Activated naive CD8-positive, alpha-beta T cell treated with anti-CD3 and anti-CD28 coated beads, Interleukin-2, amount 50 U/mL, for 24 hours (primary cell): ENCODE measurements at places on chromosomes 7 and 10.

DNA sequence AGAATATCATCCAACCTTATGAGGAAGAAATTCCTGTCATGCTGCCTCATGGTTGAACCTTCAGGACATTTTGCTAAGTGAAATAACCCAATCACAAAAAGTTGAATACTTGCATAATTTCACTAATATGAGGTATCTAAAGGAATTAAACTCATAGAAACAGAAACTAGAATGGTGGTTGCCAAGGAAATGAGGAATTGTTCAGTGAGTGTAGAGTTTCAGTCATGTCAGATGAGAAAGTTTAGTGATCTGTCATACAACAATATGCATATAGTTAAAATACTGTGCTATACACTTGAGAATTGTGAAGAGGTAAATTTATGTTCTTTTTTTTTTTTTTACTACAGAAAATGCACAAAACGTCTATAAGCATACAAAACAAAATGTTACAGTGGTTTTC, 60.7 kb downstream of the R3HCC1L start:
- DNase-seq, result no peak

DNA sequence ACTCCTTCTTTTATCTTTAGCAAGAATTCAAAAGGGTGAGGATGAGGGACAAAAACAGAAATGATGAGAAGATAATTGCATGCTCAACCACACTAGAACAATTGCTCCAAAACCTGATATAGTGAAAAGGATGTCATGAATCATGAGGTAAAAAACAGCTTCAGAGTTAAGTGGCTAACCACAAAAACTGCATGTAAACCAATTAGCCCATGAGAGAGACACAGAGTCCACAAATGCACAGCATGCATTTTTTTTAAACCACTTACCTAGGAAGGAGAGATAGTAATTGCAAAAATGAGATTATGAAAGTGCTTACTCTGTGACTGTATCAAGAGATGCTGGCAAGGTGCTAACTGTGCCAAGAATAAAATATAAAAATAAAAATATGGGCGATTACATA, 132.9 kb downstream of the MBL2 start:
- DNase-seq, result no peak

GRCh38 chr7:137342828-137343261, 688 bp downstream of the PTN start:
- DNase-seq, result no peak

DNA sequence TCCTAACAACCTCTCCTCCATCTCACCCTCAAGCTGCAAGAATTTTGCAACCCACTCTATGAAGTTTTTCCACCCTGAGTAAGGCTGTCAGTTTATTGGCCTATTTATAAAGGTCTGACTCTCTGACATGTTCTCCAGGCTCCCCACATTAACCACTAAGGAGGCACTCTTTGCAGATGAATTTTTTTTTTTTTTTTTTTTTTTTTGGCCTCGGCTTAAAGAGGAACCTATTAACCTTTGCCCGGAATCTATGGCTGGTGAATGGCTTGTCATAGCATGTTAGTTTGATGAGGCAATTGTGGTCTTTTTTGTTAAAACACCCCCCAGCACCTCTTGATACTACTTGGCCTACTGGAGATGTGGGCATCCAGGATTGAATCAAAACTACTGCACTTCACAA, 57.1 kb downstream of the TBXAS1 start:
- DNase-seq, result no peak

GRCh38 chr10:1050554-1050953, 1.6 kb upstream of the IDI1 start:
- peak; percentile 24 for DNase-seq

DNA sequence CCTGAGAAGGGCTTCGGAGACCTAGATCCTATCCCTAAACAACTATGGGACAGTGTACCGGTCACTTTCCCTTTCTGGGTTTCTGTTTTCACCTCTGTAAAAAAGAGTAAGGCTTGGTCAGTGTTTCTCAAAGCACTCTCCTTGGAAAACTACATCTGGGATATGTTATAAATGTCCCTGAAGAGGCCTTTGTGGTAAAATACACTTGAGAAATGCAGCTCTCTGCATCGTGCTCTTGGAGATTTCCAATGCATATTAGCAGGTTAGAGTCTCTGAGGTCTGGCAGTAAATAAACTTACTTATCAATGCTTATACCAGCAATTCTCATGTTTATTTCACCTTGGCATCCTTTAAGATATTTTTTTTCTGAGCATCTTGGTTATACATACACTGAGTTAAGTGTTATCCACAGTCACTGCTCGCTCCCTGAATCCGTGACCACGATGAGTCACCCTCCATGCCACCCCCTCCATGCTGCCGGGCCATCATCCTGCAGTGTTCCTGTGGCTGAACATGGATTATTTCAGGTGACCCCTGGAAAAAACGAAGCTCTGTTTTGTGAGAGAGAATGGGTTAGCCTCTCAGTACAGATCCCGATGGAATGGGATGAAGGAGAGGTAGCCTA, 3.3 kb upstream of the TBXAS1 start:
- DNase-seq, result no peak

DNA sequence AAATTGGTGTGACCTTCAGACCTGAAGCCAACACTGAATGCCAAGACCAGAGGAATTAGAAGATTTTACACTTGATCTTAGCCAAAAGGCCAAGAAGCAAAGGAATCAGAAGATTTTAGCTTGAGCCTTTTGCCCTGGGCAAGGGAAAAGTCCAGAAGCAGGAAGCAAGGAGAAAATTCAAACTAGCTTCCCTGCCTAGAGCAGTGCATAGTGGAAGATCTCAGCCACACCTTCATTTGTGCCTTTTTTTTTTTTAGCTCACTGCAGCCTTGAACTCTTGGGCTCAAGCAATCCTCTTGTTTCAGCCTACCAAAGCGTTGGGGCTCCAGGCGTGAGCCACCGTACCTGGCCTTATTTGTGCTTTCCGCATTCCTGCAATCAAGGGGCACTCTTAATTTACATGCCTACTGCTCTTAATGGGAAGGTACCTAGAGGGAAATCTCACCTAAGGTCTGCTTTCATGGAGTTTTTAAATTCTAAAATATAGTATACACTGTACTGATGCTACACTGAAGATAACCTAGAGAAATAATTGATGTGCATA, 8.3 kb upstream of the PIP4K2A start:
- no peak for DNase-seq

GRCh38 chr7:122301858-122302760, 2.4 kb downstream of the FEZF1 start:
- no peak for DNase-seq

DNA sequence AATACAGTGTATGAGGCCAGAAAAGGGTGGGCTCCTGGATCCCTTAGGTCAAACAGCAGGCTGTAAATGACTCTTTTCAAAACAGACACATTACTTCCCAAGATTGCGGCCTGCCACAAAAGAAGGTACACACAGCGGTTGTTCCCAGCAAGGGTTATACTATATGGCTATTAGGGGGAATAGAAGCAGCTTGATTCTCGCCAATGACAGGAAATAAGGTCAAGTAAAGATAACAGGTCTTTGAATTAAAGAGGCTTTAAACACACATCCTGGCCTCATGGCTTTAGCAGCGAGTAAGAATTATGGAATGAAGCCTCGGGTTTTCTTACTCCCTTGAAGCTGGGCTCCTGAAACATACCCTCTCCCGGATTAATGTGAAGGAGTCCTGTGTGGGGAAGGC, 58.3 kb downstream of the CYP26A1 start:
- no peak for DNase-seq

- no peak for DNase-seq
These were observed 108.0 kb downstream of the UNCX start for GRCh38 chr7:1340461-1341360.

DNA sequence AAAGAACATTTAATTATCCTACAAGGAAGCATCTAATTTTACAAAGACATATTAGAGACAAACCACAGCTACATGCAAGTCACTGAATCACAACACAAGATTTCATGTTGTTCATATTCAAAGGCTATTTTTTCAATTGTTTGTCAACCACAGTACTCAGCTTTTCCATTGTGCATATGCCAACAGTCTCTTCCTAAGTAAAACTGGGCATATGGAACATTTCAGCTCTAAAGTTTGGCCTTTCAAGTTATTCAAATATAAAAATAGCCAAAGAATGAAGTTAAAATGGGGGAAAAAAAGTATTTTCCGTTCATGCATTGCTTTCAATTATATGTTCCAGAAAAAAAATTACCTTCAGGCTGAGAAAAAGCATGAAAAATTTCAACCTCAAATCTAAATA, 537.9 kb downstream of the PLXDC2 start:
- DNase-seq, result no peak

DNA sequence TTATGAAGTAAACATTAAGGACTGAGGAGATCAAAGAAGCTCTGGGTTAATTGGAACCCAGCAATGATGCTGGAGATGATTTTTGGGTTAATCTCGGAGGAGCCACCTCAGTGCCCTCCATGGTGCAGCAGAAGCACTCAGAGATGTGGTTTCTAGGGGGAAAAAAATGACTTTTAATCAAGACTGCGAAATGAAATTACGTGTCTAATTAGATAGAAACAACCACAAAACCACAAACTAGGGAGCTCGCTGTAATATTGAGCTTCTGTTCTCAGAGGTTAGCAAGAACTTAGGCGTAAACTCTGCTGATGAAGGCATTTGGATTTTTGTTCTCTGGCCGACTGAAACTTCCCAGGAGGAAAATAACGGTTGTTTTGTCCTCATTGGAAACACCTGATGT, 319.0 kb downstream of the GRID1 start:
- no peak for DNase-seq

GRCh38 chr10:29407280-29407858, 118.5 kb downstream of the LYZL1 start:
- DNase-seq, result no peak

DNA sequence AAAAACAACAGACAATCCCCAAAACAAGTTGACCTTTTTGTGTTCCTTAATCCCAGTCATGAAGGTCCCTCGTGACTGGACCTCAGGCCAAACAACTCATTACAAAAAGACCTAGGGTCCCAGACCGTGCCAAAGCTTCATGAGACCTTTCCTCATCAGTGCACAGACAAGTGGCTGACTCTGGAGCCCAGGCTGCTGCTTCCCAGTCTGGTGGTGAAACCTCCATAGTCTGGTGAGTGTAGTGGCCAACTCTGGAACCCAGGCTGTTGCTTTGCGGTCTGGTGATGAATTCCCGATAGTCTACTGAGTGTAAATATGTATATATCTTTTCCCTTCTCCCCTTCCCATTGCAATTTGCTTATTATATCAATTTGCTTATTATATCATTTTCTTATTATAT, 22.1 kb upstream of the SLC18A3 start:
- no peak for DNase-seq

DNA sequence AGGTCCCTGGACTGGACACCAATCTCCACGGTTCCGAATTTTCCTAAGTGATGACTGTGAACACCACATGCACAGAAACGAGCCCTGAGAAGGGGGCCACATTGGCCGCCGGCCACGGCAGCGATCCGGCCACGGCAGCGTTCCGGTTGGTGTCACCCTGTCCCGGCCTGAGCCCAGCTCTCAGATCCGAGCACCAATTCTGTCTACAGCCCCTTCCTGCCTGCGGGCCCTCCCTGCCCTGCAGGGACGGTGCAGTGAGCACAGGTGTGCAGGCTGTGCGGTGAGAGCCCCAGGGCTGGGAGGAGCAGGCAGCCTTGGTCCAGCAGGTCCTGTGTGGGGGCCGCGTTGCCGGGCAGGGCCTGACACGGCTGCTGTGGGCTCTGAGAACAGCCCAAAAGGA, 29.7 kb upstream of the GPR146 start:
- DNase-seq, result no peak

- no peak for DNase-seq
These were observed 24.8 kb upstream of the ADARB2 start for GRCh38 chr10:1762076-1762475.

GRCh38 chr7:31171984-31172383, 119.9 kb downstream of the ADCYAP1R1 start:
- no peak for DNase-seq

- no peak for DNase-seq
These were observed 407.7 kb downstream of the SH2D4B start for GRCh38 chr10:80945264-80945880.

GRCh38 chr7:116984917-116985316, 31.6 kb downstream of the ST7 start:
- DNase-seq, result no peak

- no peak for DNase-seq
These were observed 31.1 kb upstream of the MSMB start for GRCh38 chr10:46077141-46077554.

DNA sequence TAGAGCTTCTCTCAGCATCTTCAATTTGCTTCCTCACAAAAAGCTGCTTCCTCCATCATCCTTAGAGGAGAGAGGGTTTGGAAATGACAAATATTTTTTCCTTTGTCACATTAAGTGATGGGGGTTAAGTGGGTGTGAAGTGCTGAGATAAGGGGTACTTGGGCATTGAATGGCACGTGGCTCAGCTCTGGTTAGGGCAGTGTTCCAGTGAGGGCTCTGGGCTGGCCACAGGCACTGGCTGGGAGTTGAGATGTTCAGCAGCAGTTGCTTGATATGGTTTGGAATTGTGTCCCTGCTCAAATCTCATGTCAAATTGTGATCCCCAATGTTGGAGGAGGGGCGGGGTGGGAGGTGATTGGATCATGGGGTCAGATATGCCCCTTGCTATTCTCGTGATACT, 33.7 kb upstream of the CHCHD3 start:
- no peak for DNase-seq

DNA sequence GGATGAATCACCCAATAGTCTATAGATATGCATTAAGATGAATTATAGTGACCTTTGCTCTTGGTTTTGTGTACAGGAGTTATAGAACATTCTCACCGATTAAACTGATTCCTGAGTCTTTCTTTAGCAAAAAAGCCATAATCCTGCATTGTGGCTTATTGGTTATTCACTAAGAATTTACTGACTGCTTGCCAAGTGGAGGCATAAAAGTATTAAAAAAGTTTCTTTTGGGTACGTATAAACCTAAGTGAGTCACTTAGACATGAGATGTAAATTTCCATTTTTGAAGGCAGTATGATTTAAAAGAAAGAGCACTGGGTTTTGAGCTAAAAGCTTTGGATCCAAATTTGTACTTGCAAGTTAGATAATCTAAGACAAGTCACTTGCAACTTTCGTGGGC, 100.7 kb downstream of the CDK6 start:
- DNase-seq, result no peak

GRCh38 chr7:120949998-120950538, 509 bp upstream of the ING3 start:
- no peak for DNase-seq

DNA sequence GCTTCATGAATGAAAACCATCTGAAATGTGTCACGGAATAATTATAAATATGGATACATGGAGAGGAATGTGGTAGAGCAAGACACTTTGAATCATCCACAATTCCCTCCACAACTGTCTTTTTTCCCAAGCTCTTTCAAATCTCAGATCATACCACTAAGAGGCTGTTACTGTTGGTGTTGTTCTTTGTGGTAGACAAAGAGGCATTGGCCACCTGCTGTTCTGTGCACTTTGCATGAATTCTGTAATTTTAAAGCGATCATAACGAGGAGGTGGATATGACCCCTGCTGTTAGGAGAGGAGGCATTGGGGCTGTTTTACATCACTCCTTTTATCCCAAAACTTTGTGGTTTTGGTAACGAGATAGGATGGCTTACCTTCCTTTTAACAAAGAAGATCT, 141.2 kb upstream of the KLF6 start:
- DNase-seq, result no peak

DNA sequence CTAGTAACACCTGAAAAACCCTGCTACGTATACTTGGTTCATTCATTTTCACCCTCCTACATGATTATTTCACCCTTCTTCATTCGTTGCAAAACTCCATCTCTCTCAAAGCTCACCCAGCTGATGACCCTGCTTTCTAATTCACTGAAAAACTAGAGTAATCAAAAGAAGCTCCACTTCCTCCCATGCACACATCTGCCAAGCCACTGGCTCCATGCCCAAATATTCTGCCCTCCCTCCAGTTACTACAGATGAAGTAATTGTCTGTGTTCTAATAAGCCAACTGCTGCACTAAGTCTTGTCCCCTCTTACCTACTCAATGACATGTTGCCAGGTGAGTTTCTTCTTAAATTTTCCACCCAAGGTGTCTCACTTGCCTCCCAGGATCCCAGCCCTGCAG, 96.9 kb upstream of the CCDC71L start:
- DNase-seq, result no peak
